ENCODE measurements at places on chromosomes 7 and 10. TPM values are rescaled to one million over a fixed set of nuclear protein-coding genes. Genes with fewer than 3 reads are reported as not detected.

The EGR2 gene
- total RNA-seq = 201 TPM

The PLAC9 gene
- total RNA-seq = not detected

The PNLIPRP2 gene
- total RNA-seq = not detected

The AASS gene
- total RNA-seq = 0.47 TPM

The NAT16 gene
- not detected for total RNA-seq

The FFAR4 gene
- total RNA-seq = not detected

The EMX2 gene
- total RNA-seq = not detected

The CCDC172 gene
- total RNA-seq = not detected

The CLDN3 gene
- total RNA-seq = not detected

The LEP gene
- total RNA-seq = not detected

The MYH16 gene
- total RNA-seq = not detected

The JCAD gene
- 0.19 TPM for total RNA-seq

The UPK3BL2 gene
- 14.1 TPM for total RNA-seq

The ANKRD1 gene
- total RNA-seq = not detected

Measured in activated CD4-positive, alpha-beta T cell treated with anti-CD3 and anti-CD28 coated beads, Interleukin-2, amount 10 ng/mL, durations not matched to agents 24 days and 14 days (primary cell).